ENCODE measurements at places on chromosomes 6 and 20.
A peak's percentile ranks its signal among the peaks of the same experiment; 100 is the strongest.

GRCh38 chr6:110864824-110865223 is 9.8 kb upstream of the AMD1 start:
- no peak for DNase-seq

DNA sequence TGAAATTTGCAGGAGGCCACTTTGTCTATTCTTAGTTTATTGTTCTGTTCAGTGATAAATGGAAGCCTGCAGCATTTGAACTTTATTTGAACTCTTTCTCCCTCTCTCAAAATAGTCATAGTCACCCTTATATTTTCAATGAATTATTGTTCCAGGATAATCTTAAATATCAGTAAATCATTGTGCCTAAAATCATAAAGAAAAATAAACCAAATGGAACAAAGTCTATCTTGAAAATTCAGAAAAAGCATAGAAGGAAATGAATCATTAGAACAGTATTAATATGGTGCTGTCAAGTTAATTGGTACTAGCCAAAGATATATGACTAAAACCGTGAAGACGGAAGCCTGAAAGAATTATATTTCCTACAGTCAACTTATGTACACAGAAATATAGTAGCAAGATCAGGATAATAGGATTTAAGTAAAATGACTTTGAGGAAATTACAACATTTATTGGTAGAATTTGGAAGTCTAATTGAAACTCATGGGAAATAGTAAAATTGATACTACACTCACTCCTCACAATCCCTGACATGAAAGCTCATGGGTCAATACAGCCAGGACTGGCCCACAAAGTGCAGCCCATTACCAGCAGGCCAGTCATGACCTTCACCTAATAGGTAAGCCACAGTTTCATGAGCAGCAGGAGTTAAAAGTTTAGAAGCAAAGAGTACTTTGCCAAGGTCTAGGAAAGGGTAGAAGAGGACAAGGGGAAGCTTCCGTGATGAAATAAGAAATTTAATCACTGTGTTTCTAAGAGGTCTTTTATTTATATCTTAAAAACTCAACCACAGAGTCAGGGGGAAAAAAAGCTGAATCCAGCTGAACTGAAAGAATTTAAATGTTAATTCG is 119.9 kb upstream of the ENPP5 start:
- DNase-seq: no peak

DNA sequence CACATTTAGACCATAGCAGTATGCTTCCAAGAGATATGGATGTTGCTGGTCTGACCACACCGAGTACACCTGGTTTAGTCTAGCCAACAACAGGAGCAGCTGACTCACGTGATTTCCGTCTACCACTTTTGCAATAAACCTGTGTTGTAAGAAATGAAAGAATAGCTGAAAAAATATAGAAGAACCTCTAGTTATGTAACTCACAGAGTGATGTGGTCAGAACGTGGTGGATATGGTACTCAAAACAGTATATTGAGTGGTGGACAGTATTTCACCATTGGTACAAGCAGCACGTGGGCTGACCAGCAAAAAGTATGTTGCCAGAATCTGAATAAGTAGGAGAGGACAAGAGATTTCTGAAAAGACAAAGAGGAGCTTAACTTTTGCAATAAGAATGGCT is 226.9 kb downstream of the TBC1D7 start:
- DNase-seq: no peak

DNA sequence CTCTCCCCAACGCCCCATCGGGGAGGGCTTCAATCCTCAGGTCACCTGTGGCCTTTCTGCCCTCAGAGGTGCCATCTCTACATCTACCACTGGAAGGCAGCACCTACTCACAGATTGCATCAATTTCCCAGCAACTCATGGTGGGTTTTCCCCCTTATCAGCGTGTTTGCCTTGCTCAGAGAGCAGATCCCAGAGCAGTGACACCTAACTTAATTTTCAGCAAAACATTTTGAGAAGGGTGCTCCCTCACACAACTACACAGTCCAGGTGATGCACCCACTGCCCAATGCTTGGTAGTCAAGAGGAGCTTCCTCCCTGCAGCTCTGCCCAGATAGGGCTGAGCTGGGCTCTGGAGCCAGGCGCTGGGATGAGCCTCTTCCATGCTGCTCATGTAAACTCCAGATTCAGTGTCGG is 48.2 kb downstream of the PLG start:
- peak; percentile 46 for DNase-seq

GRCh38 chr20:49915118-49915379 is 280 bp downstream of the SPATA2 start:
- no peak for DNase-seq

Measured in activated naive CD4-positive, alpha-beta T cell treated with anti-CD3 and anti-CD28 coated beads for 36 hours (primary cell).